Urinary bladder (tissue), 4 donors: ENCODE measurements at places on chromosomes 1 and 21. TPM values are rescaled to one million over a fixed set of nuclear protein-coding genes. Genes with fewer than 3 reads are reported as not detected.

GRCh38 chr1:183263886-183264602 lies 78.0 kb downstream of the LAMC2 start:
- DNase-seq, result no peak

- DNase-seq, result no peak
Observed at GRCh38 chr1:158801396-158801795, 20.4 kb upstream of the OR6N2 start.

GRCh38 chr1:157994704-157995582 lies 1.5 kb downstream of the KIRREL1 start:
- DNase-seq, result no peak

DNA sequence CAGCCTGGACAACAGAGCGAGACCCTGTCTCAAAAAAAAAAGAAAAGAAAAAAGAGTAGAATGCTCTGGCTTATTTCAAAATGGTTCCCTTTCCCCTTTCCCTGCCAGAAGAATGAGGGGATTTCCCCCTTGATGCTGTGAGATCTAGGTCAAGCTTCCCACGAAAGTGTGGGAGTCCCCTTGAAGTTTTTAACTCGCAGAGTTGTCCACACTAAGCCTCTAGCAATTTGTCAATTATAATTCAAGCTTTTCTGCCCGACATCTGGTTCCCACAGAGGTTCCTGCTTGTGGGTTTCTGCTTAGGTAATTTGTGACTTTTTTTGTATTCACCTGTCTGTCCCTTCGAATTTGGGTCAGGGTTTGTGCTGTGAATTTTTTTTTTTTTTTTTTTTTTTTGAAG lies 62.8 kb downstream of the ZFYVE9 start:
- DNase-seq, result no peak

DNA sequence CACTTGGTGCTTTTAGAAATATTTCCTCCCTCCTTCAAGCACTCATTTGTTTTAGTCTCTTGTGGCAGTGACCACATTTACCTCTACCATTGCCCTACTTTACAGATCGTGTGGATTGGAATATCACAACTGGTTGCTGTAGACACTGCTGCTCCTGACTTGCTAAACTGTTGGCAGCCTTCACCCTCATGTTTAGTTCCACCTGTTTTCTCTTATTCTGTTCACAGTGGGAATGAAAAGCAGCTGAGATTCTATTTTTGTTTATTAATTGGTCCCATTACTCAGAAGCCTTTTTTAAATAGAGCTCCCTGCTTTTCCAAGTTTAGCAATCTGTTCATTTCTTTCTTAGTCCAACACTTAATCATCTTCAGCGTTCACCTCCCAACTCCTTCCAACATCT lies 308.9 kb downstream of the RWDD3 start:
- no peak for DNase-seq

DNA sequence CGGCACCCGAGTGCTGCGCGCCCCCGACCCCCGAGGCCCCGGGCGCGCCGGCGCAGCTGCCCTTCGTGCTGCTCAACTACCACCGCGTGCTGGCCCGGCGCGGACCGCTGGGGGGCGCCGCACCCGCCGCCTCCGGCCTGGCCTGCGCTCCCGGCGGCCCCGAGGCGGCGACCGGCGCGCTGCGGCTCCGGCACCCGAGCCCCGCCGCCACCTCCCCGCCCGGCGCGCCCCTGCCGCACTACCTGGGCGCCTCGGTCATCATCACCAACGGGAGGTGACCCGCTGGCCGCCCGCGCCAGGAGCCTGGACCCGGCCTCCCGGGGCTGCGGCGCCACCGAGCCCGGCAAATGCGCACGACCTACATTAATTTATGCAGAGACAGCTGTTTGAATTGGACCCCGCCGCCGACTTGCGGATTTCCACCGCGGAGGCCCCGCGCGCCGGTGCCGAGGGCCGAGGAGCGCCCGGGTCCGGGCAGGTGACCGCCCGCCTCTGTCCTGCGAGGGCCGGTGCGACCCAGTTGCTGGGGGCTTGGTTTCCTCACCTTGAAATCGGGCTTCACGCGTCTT lies 49.0 kb downstream of the SIM2 start:
- DNase-seq, result no peak

DNA sequence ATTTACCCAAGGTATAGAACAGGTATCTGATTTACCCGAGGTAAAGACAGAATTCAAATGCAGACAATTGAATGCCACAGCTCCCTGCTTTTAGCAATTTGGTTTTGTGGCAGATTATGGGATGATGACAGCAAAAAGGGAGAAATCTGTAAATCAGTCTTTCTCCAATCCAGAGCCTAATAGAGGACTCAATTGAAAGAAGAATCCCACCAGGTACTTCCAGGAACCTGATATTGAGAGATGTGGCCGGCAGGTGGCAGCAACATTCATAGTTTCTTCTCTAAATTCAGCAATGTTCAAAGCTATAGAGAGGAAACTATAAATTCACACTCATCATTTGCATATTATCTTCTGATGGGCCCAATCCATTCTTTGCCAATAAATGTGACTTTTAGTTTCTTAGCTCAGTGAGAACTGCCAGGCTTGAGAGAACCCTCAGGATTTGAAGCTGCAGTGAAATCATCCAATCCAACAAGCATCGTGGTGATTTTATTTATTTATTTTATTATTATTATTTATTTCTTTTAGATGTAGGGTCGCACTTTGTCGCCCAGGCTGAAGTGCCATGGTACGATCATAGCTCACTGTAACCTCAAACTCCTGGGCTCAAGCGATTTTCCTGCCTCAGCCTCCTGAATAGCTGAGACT lies 9.8 kb upstream of the PHACTR4 start:
- DNase-seq, result no peak

- DNase-seq, result no peak
Observed at GRCh38 chr1:94068096-94068998, 52.6 kb downstream of the ABCA4 start.

- DNase-seq, result no peak
Observed at GRCh38 chr1:19735440-19736127, 64.1 kb downstream of the TMCO4 start.

DNA sequence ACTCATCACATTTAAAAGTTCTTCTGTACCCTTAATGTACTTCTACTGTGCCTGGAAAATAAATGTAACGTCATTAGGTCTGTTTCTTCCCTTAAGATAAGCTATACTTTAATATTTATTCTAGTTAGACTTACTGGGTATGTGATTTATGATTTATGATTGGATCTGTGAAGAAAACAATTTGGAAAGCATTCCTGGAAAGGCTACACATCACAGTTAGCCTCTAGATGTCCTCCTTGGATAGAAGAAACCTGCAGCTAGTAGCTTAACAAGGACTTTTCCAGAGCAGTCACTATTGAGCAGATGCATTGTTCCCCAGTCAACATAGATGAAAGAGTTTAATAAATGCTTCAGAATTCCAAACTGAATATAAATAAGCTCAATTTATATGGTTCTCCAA lies 22.2 kb upstream of the ABL2 start:
- no peak for DNase-seq

The PTPRC gene
- total RNA-seq, result 34.4 TPM

GRCh38 chr1:55214934-55215193 lies 300 bp downstream of the USP24 start:
- no peak for DNase-seq

The TIE1 gene
- total RNA-seq, result 38.5 TPM

DNA sequence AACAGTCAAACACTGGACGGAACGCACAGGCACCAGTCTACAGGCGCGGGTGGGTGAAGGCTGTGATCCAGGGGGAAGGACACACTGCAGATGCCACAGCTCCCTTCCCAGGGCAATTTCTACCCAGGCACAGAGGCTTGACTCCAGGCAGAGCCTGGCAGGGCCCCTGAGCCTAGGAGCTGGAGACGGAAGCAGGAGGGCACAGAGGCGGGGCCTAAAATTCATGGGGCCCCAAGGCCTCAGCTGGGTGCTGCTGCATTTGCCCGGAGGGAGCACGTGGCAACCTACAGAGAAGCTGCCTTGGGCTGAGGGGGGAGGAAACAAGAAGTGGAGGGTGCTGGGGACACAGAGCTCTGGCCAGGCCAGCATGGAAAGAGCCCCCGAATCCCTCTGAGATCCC lies 41.2 kb downstream of the UBE2G2 start:
- no peak for DNase-seq

The CASZ1 gene
- 10.6 TPM for total RNA-seq

DNA sequence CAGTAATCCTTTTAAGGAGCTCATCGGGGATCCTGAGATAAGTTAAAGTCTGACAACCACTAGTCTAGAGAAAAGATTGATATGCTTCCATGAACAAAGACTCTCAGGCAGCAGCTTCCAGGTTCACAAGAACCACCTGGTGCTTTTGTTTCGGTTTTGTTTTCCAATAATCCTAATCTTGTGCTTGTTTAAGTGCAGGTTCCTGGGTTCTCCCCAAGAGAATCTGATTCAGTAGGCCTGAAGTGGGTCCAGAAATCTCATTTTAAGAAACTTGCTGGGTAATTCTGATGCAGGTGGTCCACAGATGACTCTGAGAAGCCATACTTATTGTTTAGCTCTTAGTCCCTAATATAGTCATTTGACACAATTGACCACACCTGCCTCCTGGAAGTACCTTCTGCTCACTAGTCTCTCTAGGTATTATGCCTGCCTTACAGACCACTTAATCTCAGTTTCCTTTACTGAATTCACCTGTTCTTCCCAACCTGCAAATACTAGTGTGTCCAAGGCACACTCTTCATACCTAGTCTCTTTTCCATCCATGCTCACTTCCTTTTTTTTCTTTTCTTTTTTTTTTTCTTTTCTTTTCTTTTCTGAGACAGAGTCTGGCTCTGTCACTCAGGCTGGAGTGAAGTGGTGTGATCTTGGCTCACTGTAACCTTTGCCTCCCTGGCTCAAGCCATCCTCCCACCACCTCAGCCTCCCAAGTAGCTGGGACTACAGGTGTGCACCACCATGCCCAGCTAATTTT lies 20.5 kb upstream of the FRRS1 start:
- no peak for DNase-seq

GRCh38 chr1:215076322-215076721 lies 6.2 kb upstream of the KCNK2 start:
- no peak for DNase-seq

GRCh38 chr1:167905182-167905581 lies 8.8 kb downstream of the ADCY10 start:
- no peak for DNase-seq

DNA sequence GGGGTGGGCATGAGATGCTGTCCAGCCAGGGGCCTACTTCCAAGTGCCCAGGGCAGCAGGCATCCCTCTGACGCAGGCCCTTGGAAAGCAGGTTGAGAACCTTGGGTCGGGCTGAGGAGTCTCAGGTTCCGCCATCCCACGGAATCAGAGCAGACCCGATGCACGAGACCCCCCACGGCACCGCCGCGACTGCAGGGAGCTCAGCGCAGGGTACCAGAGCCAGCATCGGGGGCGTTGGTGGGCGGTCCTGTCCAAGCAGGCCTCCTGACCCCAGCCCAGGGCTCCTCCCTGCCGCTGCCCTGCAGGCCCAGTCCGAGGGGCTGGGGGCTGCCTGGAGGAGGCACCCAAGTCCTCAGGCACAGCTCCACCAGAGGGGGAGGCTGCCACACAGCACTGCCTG lies 177.2 kb downstream of the PRDM16 start:
- no peak for DNase-seq

DNA sequence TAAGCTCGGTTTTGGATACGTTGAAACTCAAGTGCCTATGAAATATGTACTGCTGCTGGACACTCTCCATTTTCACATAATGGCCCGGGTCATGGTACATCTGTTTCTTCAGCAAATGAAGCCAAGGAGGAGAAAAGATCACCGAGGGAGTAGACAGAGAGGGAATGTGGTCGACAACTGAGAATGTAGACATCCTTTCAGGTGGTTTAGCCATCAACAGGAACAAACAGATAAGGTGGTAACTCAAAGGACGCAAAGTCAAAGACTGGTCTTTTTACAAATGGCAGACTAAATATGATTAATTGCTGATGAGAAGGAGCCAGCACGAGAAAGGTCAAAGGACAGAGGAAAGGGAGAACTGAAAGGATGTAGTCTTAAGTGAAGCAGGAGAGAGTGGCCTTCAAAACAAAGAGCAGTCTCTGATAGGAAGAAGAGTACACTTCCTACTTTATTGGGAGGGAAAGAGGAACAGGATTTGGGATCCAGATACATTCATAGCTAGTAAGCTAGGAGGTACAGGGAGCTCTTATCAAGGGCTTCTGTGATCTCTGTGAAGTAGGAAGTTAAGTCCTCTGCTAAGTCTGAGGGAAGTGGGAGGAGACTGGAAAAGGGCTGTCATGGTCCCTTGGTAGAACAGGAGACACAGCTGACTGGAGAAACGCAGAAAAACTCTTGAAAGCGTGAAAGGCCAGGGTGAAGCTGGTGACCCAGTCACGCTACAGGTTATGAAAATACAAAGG lies 28.3 kb downstream of the NUP133 start:
- no peak for DNase-seq

DNA sequence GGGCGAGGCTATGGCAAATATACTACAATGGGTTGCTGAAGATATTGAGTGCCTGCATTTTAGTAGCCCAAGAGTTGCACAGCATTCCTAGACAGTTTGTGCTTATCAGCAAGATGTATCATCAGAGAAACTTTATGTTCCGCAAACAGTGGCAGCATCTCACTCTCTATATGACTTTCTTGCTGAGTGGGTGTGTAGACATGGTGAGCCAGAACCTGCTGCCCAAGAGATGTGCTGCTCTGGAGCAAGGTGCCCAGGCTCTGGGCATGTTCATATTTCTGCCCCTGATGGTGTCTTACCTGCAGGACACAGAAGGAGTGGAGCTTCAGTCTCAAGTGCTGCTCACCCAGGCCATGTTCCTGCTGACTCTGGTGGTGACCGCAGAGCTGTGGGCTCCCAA lies 8.2 kb upstream of the RGSL1 start:
- DNase-seq, result no peak
